ENCODE measurements at places on chromosomes 4 and X.

DNA sequence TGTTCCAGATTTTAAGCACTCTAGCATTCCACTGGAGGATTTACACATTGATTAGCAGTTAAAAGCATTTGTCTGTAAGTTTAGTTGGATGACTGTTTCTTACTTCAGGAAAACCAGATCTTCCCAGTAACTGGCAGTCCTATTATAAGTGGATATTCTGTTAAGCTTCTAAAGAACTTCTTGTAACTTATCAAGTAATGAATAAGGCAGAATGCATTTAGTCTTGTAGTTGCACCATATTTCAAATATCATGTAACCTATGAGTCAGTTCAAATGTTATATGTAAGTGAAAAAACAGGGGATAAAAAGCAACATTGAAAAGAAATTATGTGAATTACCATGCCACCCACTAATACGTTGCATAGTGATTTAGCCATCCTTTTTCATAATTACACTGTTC is 30.2 kb upstream of the TENM3 start:
- no peak for DNase-seq

- DNase-seq, result no peak
Measured at GRCh38 chr4:127685292-127685691, 44.9 kb upstream of the SLC25A31 start.

DNA sequence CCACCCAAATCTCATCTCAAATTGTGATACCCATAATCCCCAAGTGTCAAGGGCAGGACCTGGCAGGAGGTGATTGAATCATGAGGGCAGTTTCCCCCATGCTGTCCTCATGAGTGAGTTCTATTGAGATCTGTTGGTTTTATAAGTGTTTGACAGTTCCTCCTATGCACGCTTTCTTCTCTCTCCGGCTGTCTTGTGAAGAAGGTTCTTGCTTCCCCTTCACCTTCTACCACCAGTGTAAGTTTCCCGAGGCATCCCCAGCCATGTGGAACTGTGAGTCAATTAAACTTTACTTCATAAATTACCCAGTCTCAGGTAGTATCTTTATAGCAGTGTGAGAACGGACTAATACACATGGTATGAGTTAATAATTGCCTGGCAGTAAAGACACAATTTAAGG is 581.7 kb upstream of the AMOT start:
- DNase-seq, result no peak

- no peak for DNase-seq
Measured at GRCh38 chr4:24229978-24230377, 340.1 kb upstream of the PPARGC1A start.
